Kidney capillary endothelial cell (primary cell): ENCODE measurements at places on chromosomes 5 and 9.

DNA sequence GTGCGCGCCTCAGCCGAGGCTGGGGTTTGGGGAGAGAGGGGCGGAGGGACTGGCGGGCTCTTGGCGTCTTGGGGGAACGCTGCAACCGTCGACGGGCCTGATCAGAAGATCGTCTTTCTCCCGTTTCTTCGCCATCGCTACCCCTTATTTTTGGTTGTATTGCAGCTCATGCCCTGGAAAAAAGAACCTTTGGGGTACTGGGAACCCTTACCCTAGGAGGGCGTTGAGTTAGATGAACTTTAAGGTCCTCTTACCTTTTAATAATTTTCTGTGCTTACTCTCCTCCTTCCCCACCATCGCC, 719 bp downstream of the PAIP2 start:
- DNase-seq = no peak

DNA sequence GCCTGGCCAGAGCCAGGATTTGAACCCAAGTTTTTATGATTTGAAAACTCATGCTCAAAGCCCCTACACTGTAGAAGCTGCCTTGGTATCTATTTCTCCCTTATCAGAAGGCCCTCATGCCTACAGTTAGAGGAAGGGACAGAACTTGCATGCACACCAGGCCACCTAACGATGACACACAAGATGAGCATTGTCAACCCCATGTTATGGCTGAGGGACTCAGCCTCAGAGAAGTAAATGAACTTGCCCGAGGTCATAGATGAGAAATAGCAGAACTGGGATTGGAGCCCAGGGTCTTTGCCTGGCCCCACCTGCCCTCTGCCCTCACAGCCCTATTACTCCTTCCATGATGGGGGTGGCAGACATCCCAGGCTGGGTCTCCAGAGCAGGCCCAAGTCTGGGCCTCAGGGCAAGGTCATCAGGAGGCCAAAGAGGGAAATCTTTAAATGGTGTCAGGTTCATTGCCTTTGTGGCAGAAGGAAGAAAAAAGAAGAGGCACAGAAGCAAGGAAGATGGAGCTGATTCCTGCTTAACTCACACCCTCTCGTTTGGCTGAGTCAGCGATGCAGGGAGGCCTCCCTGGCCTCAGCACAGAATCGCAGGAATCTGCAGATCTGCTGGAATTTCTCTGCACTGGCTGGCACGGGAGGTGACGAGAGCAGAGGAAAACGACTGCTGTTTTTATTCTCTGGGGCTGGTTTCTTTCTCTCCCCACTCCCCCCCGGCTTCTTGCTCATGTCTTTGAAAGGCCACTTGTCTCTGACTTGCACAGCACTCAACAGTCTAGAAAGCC, 20.6 kb upstream of the CRB2 start:
- DNase-seq = peak; percentile 26

DNA sequence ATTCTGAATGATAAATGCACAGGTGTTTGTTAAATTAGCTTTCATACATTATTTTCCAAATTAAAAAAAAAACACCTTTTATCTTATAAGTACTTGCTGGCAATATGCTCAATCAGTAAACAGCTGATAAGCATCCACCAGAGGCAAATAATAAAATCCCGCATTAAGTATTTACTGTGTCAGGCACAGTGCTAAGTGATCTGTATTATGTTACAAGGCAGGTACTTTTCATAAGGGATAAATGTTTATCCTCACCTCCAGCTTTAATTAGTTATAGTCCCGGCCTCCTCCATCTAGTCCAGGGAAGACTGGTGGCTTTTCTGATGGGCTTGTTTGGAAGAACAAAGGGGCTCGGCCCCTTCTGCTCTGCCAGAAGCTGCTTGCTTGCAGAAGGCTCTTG, 40.1 kb downstream of the PFDN1 start:
- DNase-seq = no peak

DNA sequence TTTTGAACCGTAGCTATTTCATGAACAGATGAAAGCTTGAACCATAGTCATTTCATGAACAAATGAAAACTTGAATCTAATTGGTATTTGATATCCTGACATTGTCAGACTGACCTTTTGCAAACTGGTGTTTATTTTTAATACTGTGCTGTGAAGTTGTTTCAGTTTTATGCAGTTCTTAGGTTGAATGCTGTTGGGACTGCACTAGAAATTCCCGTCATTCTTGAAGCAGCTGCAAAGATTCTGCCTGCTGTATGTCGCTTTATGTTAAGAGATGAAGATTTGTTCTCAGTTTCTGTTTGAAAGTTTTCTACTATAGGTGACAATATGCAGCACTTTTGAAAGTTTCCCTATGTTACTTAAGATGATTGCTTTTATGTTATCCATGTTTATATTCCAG, 22.5 kb upstream of the FAM120AOS start:
- DNase-seq = no peak

GRCh38 chr5:170339780-170340167, 42.2 kb upstream of the LCP2 start:
- DNase-seq = no peak

DNA sequence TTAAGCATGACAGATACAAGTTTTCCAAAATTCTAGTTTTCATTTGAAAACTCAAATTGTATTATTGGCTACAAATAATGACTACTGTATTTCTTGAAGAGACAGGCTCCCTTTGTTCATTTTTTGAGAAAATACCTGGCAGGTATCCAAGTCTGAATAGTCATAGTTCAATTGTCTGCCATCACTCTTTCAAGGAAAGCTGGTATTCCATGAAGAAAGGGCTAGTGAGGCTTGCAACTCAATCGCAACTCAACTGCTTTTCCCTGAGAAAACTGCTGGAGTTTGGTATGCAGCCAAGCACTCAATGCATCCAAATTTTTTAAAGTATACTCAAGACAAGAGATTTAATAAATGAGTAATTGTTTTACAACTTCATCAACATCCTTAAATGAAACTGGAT, 61.4 kb upstream of the TRIO start:
- no peak for DNase-seq

DNA sequence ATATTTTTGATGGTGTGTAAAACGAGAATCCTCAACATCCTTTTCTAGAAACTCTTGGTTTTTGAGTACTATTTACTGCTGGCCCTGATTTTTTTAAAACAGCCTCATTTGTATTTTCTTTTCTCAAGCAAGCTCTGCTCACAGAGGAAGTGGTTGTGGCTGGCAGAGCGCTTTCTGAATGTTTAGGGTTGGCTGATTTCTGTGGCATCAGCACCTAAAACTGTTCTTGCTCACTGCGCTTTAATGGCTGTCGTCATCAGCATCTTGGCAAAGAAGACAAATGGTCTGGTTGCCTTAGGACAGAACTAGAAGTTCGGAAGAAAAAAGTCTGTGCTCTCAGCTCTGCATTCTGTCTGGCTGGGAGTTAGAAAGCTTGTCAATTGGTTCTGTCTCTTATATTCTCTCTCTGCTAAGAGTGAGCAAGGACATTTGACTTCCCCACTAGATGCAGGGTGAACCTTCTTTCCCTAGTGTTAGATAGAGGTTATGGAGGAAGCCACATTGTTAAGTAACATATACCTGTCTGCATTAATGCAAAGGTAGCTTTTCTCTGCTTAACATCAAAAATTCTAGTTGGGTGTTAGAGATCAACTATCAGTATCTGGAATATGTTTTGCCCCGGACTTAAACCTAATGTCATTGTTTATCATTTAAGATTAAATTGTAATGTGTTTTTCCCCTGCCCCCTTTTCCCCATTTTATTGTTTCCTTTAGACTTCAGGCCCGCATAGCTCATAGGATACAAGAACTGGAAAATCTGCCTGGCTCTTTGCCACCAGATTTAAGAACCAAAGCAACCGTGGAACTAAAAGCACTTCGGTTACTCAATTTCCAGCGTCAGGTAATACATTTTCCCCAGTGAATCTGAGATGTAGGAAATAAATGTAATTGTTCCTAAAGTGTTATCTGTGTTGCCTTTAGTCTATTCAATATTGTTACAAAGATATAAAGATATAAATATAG, 39.0 kb downstream of the SMARCA2 start:
- no peak for DNase-seq

GRCh38 chr9:112341730-112342129, 8.3 kb upstream of the PTBP3 start:
- DNase-seq = peak; percentile 52

DNA sequence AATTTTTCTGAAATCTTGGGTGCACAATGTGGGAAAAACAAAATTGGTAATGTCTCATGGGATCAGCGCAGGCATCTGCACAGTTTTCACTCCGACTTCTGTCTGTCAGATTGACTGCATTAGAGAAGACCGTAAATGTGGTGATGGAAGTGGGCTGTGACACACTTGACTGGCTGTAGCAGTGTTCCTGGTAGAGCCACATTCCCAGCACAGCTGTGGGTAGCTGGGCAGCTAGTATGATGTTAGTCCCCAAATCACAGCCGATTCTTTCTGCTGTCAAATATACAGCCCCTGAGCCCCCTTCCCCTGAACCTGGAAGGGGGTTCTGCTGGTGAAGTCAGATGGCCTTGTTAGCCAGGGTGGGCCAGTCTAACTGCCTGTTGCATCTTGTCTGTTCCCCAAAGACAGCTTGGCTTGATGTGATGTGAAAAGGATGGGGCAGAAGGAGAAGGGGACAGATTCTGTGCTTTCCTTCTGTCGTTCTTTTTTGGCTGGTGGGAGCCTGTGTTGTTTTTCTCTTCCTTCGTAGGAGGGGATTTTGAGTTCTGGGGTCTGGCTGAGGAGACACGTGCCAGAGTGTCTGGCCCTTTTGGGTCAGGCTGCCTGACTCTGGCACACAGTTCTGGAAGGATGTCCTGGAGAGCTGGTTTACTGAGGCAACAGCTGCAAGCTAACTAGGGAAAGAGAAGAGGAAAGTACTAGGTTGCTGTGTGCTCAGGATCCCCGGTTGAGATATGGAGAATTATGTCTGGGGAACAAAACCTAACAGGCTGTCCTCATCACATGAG, 66.4 kb upstream of the SPRY4 start:
- DNase-seq = no peak

GRCh38 chr5:119267958-119268386, 87.8 kb upstream of the TNFAIP8 start:
- peak; percentile 90 for DNase-seq

- DNase-seq = no peak
These were observed 11.1 kb downstream of the HNRNPAB start for GRCh38 chr5:178215280-178216002.

GRCh38 chr5:172046593-172046992, 40.2 kb upstream of the FBXW11 start:
- no peak for DNase-seq

DNA sequence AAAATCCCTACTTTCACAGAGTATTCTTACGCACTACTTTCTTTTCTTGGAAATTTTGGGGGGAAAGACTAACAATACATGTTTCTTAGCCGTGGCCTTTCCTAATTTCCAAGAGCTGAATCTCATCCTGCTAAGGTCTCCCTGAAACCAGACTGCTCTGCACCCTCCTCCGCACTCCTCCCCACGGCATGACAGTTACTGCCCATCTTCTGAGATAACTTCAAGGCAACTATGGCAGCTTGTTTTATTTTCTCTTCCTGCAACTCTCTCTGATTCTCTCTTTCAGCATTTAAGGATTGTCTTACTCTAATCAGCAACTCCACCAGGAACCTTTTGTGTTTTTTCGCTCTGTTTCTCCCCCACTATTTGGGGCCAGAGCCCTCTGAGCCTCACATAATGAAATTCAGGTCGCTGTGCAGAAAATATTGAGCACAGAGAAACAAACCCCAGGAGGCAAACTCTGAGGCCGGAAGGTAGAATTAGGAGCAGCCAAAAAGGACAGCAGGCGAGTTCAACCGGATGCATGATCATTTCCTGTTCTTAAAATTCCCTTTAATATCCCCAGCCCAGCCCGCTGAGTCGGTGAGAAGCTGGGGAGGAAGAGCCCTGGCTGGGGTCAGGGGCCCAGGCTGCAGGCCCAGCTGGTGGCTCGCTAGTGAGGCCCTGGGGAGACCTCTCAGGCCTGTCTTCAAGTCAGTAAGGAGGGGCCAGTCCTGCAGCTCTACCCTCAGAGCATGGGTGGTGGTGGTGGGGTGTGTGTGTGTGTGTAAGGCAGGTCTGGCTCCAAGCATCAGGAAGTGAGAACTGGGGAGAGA, 213.6 kb upstream of the S1PR3 start:
- peak; percentile 82 for DNase-seq

- DNase-seq = no peak
These were observed 39.4 kb downstream of the SUSD1 start for GRCh38 chr9:112135706-112136105.

- no peak for DNase-seq
These were observed 28.5 kb upstream of the LRRC14B start for GRCh38 chr5:162565-163337.

- DNase-seq = no peak
These were observed 1758.1 kb downstream of the MAT2B start for GRCh38 chr5:165263536-165263935.
